ENCODE measurements at places on chromosomes 7 and 10.

DNA sequence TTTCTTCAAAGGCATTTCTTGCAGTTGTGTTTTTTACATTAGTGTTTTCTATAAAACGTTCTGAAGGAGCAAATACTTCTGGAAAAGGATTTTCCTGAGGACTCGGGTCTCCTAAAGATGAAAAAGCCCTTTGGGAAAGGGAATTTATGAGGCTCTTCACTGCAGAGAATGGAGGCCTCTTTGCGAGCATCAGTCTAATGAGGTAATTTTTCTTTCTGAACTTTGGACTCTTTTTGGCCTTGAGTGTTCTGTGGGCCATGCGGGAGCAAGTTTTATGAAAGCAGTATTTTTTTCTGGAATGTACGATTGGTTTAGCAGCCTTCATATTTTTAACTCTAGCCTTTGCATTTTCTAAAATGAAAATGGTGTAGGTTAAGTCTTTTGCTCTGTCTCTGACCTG lies 6.4 kb upstream of the ACBD5 start:
- DNase-seq, result no peak

- no peak for DNase-seq
Measured at GRCh38 chr10:16883084-16883483, 65.9 kb upstream of the RSU1 start.

- DNase-seq, result no peak
Measured at GRCh38 chr10:34649385-34649784, 165.7 kb downstream of the PARD3 start.

- no peak for DNase-seq
Measured at GRCh38 chr10:45224219-45224841, 91.1 kb downstream of the OR13A1 start.

- no peak for DNase-seq
Measured at GRCh38 chr7:151252961-151253711, 4.6 kb upstream of the SMARCD3 start.

- DNase-seq, result no peak
Measured at GRCh38 chr10:50605269-50605950, 18.3 kb downstream of the SGMS1 start.

DNA sequence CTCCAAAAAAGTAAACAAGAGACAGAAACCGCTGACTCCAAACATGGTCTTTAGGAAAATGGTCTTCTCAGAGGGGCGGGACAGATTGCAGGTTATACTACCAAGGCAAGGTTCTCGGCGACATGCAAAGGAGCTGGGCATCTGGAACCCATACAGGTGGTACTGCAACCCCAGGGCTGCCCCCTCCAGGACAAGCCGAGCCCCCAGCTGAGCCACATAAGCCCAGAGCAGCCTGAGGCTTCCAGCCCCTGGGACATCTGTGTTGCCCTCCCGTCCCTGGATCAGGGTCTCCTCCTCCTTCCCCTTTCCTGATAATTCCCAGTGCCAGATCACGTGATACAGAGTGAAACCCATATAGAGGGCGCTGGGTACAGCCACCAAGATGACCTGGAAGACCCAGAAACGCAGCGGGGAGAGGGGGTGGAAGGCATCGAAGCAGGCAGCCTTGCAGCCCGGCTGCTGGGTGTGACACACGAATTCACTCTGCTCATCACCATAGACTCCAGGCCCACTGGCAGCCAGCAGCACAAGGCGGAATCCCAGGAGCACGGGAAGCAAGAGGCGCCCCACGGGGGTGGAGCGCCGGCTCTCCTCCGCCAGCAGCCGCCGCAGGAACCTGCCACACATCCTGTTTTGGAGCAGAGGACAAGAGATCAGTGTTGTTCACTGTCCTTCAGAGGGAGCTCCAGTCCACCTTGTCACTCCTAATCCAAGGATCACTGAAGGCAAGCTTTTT lies at the start of gene GJC3:
TSS of gene GJC3 (minus strand) at position 627 of the 736 bp plus-strand sequence. CDS start at position 627, 0 bp downstream.
- peak; percentile 69 for DNase-seq

DNA sequence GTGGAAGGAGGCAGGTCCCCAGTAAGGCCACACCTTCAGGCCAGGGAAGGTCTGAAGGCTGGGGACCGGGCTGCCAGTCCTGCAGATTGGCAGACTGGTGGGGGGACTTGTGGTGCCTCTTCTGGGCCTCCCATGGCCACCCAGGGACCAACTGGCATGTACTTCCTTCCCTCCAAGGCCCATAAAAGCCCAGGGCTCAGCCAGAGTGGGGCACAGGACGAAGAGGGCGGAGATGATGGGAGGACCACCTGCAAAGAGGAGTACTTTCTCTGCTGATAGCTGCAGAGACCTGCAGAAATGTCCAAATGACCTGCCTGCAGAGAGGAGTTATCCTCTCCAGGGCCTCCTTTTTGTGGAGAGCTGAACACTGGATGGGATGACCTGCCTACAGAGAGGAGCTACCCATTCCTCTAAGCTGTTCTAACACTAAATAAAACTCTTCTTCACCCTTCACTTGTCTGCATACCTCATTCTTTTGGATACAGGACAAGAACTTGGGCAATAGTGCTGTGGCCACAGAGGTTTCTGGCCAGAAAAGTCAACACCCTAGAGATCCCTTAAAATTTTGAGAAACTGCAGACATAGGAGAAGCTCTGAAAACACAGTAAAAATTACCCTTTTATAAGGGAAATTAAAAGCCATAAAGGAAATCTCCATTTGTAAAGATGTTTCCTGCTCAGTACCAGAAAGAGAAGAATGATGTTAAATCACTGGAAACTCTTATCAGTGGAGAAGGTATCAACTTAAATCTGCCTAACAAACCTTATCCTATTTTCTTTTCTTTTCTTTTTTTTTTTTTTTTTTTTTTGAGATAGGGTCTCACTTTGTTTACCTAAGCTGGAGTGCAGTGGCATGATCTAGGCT lies 20.7 kb upstream of the PRF1 start:
- DNase-seq, result no peak

- DNase-seq, result no peak
Measured at GRCh38 chr7:86908948-86909347, 150.5 kb downstream of the ELAPOR2 start.

DNA sequence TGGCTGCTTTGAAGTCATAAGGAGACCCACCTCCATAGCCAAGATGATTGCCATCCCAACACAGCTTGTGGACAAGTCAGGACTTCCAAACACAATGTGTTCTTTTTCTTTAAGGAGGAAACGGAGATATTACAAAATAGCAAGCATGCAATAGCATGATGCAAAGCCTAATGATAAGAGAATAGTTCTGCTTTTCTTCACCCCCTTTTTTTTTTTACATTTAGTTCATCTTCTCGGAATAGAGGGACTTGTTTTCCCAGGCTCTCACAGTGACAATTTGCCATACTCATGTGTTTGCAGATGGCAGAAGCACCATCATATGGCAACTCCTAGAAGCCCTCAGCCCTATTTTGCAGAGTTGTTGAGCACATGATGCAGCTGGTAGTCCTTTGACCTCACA lies 119.8 kb downstream of the ITGB8 start:
- DNase-seq, result no peak

DNA sequence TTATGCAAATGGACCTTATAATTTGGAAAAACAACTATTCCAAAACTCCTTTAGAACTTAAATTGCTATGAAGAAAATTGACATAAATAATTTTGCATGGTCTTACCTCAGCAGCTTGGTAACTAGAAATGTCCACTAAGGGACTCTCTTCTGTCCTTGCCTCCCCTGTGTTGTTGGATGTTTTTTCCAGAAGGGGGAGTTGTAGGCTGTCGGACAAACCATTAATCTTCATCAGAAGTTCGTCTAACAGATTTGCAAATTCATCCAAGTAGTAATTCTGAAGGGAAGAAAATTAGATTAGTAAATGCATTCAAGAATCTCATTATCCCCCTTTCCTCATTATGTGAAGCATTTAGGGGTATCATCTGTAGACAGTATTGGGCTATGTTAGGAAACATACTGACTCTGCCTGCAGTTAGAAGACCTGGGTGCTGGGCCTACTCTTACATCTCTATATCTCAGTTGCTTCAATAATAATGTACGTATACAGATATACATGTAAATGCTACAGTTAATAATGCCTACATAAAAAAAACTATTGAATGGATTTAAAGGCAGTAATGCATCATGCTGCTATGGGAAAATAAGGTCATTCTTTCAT lies 155.6 kb downstream of the PKD1L1 start:
- no peak for DNase-seq

- no peak for DNase-seq
Measured at GRCh38 chr10:133266056-133266795, 10.4 kb downstream of the ADAM8 start.

GRCh38 chr10:81944609-81945008 lies 69.6 kb downstream of the NRG3 start:
- no peak for DNase-seq

DNA sequence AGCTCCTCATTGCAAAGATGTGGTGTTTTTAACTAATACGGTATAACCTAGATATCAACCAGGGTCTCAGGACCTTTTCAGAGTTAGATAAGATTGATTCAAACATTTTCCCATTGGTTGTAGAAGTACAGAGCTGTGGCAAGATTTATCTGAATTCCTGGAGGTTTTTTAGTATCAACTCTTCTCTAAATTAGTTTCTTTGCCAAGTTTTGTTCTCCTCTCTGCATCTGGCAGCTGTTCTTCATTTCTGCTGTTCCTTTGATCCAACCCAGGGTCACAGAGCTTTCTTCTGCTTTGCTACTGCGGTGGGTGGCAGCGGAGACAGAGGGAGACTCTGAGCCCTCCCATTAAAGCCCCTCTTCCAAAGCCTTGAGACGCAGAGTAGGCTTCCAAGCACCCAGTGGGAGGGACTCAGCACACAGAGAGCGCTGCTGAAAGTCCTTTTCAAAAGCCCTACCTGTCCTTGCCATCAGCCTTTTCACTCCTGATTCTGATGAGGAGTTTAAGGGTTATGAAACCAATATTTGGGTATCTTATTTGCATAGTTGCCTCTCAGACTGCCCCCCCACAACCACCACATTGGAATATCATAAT lies 146.3 kb upstream of the EEPD1 start:
- no peak for DNase-seq

GRCh38 chr10:18418541-18419215 lies 232.7 kb downstream of the NSUN6 start:
- DNase-seq, result no peak

DNA sequence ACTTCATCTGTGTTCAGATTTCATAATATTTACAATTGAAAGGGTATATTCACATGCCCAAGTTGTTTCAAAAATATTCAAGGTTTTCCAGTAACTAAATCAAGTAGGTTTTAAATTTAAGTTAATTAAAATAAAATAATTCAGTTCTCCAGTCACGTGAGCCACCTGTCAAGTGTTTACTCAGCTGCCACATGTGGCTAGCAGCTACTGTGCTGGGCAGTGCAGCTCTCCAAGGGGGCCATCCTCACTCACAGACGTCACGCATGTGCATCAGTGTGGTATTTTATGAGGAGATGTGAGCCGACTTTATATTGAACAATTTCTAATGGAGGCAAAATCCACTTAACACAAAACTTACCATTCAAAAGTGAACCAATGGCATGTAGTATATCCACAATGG lies 69.7 kb upstream of the CAMK2B start:
- no peak for DNase-seq

DNA sequence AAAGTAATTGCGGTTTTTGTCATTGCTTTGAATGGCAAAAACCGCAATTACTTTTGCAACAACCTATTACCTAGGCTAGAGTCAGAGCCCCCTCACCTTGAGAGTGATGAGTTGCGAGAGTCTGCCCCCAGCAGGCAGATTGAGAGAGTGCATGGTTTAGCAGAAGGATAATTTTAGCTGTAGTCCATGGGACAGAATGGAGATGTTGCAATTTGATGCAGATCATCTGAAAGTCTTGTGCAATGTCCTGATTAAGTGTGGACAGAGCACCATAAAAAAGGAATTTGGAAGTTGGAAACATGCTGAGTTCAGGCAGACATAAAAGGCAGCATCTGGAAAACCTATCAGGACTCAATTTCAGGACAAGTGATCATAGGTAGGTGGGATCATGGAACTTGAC lies 48.7 kb downstream of the GPR141 start:
- DNase-seq, result peak; percentile 63

DNA sequence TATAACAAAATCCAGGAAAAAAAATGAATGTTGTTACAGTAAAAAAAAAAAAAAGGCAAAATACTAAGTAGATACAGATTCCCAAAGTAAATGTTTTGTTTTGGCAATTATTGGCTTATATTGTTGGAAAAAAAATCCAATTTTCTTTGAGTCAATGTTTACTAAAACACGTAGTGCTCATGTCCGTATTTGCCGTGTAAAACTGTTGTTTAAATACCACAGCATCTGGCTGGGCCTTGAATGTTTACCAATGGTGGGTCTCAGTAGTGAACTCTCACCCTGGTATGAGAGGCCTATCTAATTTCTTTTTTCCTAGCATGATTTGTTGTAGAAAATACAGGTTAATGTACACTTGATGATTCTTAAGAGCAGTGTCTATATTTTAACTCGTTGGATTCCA lies 41.4 kb upstream of the SLC26A5 start:
- no peak for DNase-seq

GRCh38 chr7:69564454-69565417 lies 33.5 kb upstream of the AUTS2 start:
- DNase-seq, result peak; percentile 46

DNA sequence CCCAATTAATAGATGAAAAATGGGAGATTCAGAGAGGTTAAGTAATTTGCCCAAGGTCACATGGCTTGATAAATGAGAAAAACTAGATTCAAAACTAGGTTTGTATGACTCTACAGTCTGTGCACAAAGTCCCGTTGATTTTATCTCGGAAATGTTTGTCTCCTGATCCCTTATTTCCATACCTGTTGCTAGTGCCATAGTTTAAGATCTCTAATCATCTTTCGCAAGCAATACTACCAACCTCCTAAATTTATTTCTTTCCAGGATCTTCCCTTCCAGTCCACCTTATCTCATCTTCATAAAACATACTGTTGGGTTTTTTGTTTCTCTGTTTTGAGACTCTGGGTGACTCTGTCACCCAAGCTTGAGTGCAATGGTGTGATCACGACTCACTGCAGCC lies 2.9 kb downstream of the NT5C3A start:
- DNase-seq, result no peak

- no peak for DNase-seq
Measured at GRCh38 chr7:30172451-30172850, 37.7 kb downstream of the MTURN start.

DNA sequence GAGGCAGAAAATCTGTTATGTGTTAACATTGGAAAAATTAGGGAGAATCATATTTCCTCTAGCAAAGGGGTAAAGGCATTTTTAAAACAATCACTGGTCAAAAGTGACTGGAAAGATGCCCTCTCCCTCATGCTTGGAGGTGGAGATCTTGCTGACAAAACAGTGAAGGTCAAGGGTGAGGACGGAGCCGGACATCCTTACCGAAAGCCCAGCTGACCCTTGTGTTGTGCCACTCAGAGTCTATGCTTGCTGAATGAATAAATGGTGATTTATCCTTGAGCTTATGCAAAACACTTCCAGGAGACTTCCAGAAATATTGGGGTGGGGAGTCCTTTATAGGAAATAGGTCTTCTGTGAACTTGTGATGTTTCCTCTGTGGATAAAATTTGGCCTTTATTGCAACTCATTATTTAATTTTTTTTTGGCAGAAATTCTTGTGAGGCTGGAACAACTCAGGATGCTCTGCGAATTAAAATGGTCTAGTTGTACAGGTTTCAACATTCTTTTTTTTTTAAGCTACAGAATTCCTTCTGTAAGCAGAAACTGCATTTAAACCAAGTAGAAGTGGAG lies 28.3 kb upstream of the ELMO1 start:
- DNase-seq, result no peak

GRCh38 chr10:125000366-125001312 lies 58.7 kb downstream of the ZRANB1 start:
- DNase-seq, result peak; percentile 39

- no peak for DNase-seq
Measured at GRCh38 chr7:30148426-30148825, 13.6 kb downstream of the MTURN start.

Data from HEK293T (cell line).